Activated T-cell treated with anti-CD3 and anti-CD28 coated beads, Interleukin-2, amount 50 U/mL, for 1 hour (primary cell): ENCODE measurements at places on chromosomes 11 and 22.

- DNase-seq = no peak
Observed at GRCh38 chr11:70742553-70743291, 344.4 kb downstream of the CTTN start.

GRCh38 chr11:63853476-63853875 lies 14.6 kb downstream of the MARK2 start:
- DNase-seq = no peak

GRCh38 chr22:41949297-41949965 lies 2.5 kb upstream of the CENPM start:
- DNase-seq = no peak

GRCh38 chr22:37258753-37259401 lies 14.8 kb upstream of the RAC2 start:
- DNase-seq = no peak

DNA sequence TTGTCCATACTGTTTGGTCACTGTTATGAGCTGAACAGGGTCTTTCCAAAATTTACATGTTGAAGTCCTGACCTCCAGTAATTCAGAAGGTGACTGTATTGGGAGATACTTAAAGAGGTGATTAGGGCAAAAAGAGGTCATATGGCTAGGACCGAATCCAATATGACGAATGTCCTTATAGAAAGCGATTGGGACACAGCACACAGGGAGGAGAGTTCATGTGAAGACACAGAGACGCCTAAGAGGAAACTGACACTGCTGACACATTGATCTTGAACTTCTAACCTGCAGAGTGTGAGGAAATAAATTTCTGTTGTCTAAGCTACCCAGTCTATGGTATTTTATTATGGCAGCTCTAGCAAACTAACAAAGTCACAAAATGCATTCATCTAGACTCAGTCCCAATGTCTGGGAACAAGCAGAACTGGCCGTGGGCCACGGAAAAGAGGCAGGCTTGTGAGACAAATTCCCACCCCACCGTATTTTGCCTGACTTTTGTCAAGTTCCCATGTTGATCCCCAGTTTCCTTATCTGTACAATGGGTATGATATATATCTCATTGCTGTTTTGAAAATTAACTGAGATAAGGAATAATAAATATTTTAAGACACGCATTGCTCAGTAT lies 295.0 kb downstream of the NTM start:
- DNase-seq = no peak

DNA sequence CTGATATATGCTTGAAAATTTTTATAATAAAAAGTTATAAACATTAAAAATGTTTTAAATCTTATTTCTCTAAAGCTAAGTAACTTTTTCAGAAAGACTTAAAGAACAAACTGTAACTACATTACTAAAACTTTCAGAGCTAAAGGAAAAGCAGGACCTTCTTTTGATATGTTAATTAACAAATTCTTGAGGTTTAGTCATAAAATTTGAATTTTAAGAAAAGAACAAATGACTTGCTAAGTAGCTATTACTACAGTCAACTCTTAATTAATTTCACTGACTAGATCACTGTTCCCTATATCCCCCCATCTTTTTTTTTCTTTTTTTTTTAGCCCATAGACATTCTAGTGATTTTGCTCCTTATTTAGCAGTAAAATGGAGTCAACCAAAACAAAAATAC lies 344.4 kb downstream of the LRRC4C start:
- no peak for DNase-seq

DNA sequence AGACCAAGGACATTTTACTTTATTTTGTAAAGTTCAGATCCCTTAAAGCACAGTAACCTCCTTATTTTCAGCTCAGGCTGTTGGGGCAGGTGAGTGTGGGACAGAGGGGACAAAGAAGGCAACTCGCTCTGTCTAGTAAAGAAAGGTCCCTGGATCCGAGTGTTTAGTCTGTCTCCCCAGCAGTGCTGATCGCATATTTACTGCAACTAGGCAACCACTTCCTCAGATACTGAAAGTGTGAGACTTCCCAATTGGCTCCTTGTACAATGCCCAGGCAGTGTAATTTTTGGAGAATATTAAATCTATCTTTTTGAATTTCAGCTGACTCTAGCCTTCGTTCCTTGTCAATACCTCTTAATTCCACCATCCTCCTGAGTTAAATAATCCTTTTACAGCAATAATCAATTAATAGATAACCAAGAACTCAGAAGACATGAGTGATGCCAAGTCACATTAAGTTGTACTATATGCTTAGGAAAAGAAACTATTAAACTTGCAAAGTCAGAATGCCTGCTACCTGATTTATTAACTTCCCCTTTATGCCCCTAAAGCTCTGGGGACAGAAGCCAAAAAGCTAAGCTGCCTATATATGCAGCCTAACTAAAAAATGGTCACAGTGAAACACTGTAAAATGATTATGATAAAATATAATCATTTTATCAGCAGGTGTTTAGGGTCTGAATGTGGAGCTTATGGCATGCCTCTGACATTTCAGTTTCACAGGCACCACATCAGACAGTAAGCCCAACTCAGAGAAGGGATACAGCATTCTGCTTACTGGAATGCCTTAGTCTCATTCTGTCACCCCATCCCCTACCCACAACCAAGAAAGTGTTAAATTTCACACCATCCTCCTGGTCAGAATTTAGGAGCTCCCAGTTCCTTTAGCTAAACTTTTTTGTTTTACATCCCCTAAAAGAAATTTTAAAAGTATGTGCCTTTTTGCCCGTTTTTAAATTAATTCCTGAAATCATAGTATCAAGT lies 138.7 kb downstream of the TRIM44 start:
- no peak for DNase-seq

DNA sequence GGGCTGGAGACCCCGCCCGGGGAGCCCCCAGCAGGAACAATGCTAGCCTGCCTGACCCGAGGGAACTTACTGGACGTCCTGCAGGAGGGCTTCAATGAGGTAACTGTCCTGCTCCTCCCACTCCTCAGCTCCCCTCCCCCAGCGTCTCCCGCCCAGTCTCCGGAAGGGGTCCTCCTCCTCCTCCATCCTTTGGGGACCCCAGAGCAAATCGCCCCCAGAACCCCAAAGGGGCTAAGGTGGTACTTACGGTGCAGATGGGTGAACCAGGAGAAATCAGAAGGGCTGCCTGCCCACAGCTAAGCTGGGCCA lies 272 bp downstream of the DIXDC1 start:
- DNase-seq = no peak

DNA sequence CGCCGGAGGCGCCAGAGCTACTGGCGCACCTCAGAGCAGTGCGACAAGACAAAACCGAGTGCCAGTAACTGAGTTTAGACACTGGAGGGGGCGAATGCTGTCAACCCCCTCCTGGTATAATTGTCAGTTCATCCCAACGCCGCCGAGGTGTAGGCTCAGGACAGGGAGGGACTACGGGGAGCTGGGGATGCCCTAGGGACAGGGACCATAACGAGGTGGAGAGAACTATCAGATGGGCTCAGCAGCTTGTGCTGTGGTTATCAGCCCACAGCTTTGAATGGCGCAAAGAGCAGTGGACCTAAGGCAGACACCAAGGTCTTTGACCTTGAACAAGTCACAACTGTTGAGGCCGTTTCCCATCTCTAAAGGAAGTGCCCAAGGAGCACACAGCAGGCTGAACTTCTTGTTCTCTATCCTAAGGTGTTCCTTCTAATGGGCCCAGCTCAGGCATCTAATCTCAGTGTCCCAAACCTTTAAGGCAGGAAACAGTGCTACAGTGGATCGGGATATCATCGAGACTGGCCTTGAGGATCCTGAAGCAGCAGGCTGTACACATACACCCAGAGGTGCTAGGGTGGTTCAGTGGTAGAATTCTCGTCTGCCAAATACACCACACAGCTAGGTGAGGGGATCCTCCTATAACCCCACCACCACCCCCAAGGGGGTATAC lies 958 bp upstream of the TUT1 start:
- no peak for DNase-seq

- no peak for DNase-seq
Observed at GRCh38 chr11:121930004-121930965, 185.7 kb downstream of the BLID start.

DNA sequence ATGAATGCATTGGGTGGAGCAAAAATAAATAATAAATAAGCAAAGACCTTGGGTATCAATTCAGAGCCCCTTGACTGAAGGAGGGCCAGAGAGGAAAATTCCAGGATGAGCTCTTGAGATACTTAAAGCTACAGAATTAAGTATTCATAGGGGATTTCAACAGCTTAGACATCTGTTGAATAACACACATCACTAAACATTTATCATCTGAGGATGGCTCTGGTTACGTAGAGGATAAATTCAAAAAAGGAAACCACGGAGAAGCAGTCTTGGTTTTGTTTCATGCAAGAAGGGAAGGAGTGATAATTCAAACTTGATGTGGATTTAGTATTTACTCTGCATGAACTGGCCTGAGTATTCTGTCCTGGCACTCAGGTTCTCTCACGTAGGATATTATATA lies 29.8 kb downstream of the ARHGAP42 start:
- no peak for DNase-seq

DNA sequence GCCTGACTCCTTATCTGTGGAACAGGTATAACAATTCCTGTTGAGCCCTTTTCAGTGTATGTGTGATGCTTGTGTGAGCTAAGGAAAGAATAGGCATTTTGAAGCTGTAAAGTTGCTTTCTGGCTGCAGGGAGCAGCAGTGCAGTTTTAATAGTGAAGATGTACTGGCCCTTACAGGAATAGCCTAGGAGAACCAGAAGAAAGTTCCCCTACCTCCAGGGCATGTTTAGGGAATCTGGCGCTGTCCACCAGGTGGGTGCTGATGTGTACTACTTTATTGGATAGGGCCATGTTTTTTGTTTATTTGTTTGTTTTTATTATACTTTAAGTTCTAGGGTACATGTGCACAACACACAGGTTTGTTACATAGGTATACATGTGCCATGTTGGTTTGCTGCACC lies 11.5 kb downstream of the BMAL1 start:
- DNase-seq = no peak
